ENCODE measurements at places on chromosomes 6 and 20. TPM values are rescaled to one million over a fixed set of nuclear protein-coding genes. Genes with fewer than 3 reads are reported as not detected.

DNA sequence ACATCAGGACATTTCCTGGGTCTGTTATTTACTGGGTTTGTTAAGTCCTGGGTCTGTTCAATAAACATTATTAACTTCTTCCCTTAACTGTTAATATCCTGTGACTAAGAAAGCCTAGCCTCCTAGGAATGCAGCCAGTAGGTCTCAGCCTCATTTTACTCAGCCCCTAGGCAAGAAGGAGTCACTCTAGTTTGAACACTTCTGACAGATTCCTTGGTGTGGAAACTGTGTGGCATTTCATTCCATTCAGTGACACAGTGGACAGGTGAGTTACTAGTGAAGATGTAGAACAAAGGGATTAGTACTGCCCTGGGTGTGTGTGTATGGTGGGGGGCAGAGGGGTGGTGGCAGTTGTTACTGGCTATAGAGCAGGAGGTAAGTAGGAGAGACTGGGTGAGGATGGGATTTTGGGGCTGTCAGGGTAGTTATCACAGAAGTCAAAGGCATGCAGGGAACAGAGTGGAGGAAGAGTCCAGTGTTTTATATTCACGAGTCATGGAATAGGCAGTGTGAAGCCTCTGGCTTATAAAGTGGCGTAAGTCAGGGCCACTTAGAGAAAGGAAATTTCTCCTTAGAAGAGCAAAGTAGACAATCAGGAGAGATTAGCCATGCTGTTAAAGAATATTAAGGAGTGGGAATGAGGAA, 28.4 kb downstream of the RNF182 start:
- no peak overlapping the region for H3K4me3 ChIP-seq
- H3K36me3 ChIP-seq: no peaks in the 10 kb centered on the region
- DNase-seq: no peak
- H3K4me1 ChIP-seq: no peaks in the 10 kb centered on the region
- no peak overlapping the region for H3K27ac ChIP-seq

Gene MUC22
- not detected for total RNA-seq

- peaks cover 4% of the 10 kb centered on the region for H3K36me3 ChIP-seq
- H3K27me3 ChIP-seq: no peaks in the 10 kb centered on the region
Observed at GRCh38 chr6:157269261-157269794, 54.0 kb downstream of the TMEM242 start.

DNA sequence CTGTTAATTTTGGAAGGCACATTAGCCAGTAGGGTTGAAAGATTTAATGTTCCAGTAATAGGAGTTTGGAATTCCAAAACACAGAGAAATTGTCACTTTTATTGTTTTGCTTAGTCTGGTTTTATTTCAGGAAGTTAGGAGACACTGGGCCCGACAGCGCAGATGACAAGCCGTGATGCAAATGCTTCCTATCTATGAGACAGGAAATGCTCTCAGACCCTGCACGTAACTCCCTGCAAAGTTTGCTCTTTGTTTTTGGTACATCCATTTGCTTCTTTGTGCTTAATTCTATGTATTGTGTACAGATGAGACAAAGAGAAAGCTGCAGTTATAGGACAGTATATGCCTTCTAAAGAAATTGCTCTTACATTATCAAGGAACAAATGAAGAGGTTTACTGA, 201.6 kb upstream of the SGK1 start:
- H3K4me3 ChIP-seq: no peak overlapping the region
- H3K36me3 ChIP-seq: no peaks in the 10 kb centered on the region
- no peaks in the 10 kb centered on the region for H3K27me3 ChIP-seq
- DNase-seq: peak; percentile 62
- H3K27ac ChIP-seq: peak overlapping the region; percentile 77

DNA sequence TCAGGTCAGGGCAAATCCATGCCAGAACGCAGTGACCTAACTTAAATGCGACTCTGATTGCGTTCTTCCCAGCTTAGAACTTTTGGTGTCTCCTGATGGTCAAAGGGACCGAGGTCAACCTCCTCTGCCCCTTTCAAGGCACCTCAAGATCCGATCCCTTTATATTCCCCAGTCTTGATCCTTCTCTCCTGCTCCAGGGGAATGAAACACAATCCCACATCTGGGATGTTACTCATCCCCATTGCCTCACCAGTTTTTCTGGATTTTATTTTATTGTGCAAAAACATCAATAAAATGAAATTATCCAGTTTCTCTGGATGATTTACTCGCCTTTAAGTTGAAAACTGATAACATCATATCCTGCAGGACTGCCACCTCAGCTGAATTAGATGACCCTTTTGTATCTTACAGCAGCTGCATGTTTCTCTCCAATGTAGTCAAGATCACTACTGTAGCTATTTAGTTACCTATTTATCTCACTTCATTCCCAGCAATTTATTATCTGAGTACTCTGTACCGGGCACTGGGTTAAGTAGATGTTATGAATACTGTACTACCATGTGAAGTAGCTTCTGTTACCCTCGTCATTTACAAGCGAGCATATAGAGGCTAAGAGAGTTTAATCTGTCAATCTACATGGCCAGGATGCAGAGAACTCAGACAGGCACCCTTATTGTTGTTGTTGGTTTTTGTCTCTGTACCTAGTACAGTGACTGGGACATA, 44.0 kb downstream of the IRAK1BP1 start:
- peaks cover 16% of the 10 kb centered on the region for H3K4me1 ChIP-seq
- DNase-seq: no peak
- no peaks in the 10 kb centered on the region for H3K36me3 ChIP-seq
- no peak overlapping the region for H3K27ac ChIP-seq
- peak overlapping the region; percentile 49 for H3K4me3 ChIP-seq

DNA sequence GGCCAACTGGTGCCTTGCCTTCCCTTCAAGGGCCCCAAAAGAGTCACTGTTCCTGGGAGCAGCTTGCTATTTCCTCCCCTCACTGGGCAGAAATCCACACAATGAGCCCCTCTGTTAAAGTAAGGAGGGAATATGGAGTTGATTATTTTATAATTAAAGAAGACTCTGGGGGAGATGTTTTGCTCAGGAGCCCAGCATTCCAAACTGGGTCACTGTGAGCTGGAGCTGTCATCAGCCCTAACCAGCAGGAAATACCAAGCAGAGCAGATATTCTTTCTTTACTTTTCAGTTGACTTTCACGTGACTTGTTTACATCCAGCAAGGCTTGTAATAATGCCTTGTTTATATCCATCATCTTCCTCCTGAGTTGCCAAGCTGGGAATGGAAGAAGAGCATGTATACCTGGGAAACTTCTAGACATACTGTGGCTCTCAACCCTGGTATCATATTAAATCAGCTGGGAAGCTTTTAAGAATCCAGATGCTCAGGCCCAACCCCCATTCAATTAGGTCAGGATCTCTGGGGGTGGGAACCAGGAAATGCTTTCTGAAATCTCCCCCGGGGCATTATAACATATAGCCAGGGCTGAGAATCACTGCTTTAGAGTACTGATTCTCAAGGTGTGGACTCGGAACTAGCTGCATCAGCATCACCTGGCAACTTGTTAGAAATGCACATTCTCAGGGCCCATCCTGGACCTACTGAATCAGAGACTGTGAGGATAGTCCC, 175.6 kb upstream of the MYLIP start:
- H3K4me3 ChIP-seq: no peak overlapping the region
- no peak overlapping the region for H3K27ac ChIP-seq
- no peaks in the 10 kb centered on the region for H3K27me3 ChIP-seq
- no peak for DNase-seq
- H3K4me1 ChIP-seq: peaks cover 4% of the 10 kb centered on the region

Gene ANGPT4
- total RNA-seq: not detected

Gene FLRT3
- total RNA-seq: not detected

- no peak overlapping the region for H3K27ac ChIP-seq
- H3K4me1 ChIP-seq: peaks cover 2% of the 10 kb centered on the region
- H3K36me3 ChIP-seq: no peaks in the 10 kb centered on the region
- H3K27me3 ChIP-seq: no peaks in the 10 kb centered on the region
Observed at GRCh38 chr6:53830366-53830765, 35.6 kb downstream of the LRRC1 start.

Gene SLCO4A1
- total RNA-seq: 51.5 TPM

All from activated CD4-positive, alpha-beta memory T cell treated with anti-CD3 and anti-CD28 coated beads, Interleukin-2, amount 10 ng/mL, durations not matched to agents 7 days and 5 days (primary cell).